Stimulated activated CD4-positive, alpha-beta T cell treated with anti-CD3 and anti-CD28 coated beads, TNF-alpha, amount 100 ng/mL, for 4 hours (primary cell): ENCODE measurements at places on chromosomes 1 and 21.

GRCh38 chr1:164640686-164641352, 81.8 kb downstream of the PBX1 start:
- DNase-seq: no peak

DNA sequence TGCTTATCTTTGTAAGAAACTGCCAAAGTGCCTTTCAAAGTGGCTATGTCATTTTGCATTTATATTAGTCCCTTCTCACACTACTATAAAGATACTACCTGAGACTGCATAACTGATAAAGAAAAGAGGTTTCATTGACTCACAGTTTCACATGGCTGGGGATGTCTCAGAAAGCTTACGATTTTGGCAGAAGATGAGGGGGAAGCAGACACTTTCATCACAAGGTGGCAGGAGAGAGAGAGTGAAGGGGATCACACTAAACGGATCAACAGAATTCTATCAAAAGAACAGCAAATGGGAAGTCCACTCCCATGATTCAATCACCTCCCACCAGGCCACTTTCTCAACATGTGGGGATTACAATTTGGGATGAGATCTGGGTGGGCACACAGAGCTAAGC, 1352.0 kb upstream of the B3GALT2 start:
- no peak for DNase-seq

- DNase-seq: no peak
These were observed 31.9 kb downstream of the PDC start for GRCh38 chr1:186429017-186429416.

- DNase-seq: no peak
These were observed 39.5 kb downstream of the ERI3 start for GRCh38 chr1:44315521-44315920.

DNA sequence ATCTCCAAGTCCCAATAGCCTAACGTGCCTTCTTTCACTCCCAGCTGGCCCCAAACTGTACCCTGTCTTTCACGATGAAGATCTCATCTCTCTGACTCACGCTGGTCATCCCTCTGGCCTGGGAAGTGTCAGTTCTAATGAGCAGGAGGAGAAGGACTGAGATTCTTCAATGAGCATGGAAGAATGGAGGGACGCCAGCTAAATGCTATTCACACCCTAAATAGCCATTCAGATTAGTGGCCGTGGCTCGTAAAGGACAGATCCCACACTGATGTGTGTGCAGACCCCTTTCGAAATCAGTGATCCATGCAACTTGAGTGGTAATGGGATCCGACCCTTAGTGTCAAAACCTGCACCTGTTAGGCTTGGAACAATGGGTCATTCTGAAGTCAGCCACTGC, 75.9 kb upstream of the SMYD2 start:
- DNase-seq: no peak

- no peak for DNase-seq
These were observed 76.3 kb downstream of the KCNT2 start for GRCh38 chr1:196531737-196532524.

DNA sequence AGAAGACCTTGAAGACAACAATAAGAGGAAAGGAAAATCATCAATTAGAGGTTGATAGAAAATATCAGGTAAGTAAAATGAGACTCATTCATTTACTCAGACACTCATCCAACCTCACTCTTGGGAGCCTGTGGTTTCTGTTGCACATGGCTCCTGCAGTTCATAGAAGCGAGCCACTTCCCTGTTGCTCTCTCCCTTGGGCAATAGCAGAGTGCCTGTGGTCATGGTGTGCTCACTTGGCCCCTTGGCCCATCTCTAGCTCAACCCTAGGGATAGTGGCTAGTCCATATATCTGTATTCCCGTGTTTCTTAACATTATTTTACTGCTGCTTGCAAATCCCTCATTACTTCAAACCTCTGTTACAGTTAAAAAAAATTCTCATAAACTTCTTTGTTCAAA, 368.6 kb downstream of the PTPRC start:
- DNase-seq: no peak

DNA sequence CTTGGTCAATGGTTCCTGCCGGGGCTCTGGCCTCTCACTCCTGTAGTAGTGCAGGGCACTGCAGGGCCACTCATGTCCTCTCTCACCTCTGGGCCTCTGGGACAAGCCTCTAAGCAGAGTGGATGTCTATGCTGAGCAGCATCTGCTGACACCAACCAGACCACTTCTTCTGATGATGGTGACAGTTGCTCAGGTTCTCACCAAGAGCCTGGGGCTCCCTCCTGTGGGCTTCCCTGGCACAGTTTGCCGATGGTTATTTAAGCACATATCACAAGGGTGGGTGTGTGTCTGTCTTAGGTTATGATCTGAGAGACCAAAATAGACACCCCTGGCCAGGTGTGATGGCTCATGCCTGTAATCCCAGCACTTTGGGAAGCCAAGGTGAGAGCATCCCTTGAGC, 17.4 kb upstream of the GPR137B start:
- no peak for DNase-seq

DNA sequence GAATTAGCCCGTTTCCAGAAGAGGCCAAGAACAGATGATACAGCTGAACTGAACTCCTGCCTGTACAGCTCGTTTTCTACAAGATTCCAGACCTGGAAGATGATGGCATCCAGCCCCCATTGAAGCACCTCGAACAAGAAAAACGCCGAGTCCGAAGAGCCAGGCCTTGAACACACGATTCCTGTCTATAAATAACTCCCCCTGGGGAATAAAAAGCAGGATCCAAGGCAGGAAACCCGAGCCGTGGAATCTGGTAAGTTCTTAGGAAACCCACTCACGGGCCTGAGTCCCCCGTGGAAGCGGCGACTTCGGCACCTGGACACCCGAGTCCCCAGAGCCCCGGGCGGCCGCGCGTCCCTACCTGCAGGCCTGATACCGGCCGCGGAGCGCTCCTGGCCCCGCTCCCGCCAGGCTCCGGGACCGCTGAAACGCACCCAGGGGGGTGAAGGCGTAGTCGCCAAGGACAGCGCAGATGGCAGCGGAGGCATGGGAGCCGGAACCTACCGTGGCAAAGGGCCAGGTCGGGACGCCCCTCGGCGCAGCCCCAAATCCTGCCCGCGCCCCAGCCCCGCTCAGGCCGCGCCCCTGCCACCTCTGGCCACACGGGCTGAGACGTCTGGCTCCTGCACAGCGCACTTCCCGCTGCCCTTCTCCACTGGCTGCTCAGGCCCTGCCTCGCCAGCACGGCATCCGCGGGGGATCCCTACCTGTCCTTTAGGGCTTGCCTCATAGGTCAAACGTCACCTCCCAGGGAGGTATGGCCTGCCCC, 14.0 kb upstream of the HLCS start:
- no peak for DNase-seq

DNA sequence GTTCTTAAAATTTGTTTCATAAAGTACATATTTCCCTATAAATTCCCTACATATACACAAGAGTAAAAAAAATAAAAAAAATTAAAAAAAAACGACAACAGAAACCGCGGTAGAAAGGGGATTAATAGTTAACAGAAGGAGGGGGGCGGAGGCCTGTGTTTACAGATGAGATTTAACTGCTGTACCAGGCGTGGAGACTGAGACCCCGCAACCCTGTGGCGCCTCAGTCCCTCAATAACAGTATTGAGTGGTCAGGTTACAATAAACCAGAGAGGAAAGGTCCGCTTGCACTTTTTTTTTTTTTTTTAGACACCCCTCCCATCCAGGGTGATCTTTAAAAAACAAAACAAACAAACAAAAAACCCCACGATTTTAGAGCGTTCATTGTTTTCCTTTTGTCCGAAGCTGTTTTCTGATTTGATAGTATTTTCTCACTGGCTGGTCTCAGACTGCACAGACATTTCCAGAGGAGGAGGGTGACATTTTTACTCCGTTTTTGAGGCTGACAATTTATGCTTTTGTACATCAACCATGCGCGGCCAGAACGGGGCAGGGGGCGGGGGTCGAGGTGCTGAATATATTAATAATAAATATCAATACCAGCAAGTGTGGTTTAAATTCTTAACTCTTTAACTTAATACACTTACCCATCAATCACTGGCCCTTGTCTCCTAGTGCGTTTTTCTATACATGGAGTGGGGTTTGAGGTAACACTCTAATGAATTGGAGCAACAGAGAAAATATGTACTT, 1223.9 kb downstream of the BRINP3 start:
- no peak for DNase-seq

DNA sequence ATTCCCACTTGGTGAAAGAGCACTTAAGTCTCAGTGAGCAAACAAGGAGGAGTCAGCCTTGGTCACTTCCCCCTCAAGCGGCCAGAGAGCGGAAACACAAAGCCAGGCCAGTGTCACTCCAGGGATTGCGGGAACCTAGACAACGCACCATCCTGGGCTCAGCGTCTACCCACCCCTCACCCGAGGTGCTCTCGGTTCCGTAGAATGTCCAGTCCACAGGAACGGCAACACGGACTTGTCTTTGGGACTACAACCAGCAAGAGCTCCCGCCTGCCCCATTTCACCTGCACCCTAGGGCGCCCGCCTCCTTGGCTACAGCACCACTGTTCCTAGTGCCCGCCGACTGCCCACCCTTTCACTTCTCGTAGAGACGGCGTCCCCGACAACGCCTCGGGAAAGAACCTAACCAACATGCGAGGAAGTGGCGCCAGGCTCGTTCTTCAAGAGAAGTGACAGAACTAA, 509 bp downstream of the GDAP2 start:
- peak; percentile 10 for DNase-seq

DNA sequence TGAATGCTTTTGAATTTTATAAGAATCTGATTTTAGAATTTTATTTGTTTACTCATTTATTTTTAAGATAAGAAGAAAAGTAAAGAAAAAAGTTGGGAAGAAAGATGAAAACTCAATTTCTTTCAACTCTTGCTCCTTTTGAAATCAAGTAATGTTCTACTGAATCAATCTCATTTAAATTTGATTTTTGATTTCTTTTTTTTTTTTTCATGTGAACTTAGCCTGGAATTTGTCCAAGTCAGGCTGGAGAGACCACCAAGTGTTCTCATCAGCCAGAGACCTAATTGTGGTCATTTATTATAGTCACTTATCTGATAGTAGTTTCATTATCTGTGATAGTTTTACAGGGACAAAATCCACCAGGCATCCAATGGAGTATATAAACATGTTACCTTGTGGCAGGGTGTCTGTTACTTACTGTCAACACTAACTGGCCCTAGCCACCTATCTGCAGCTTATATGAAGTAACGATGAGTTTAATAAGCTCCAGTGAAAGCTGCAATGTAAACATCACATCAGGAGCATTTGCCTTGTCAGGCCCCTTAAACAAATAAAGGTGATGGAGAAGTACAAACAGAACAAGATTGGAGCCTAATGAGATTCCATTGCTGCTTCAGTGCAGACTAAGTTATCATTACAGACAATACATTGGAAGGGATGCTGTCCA, 39.2 kb downstream of the HLX start:
- DNase-seq: no peak

GRCh38 chr1:160708801-160709200, 2.8 kb downstream of the CD48 start:
- DNase-seq: no peak

DNA sequence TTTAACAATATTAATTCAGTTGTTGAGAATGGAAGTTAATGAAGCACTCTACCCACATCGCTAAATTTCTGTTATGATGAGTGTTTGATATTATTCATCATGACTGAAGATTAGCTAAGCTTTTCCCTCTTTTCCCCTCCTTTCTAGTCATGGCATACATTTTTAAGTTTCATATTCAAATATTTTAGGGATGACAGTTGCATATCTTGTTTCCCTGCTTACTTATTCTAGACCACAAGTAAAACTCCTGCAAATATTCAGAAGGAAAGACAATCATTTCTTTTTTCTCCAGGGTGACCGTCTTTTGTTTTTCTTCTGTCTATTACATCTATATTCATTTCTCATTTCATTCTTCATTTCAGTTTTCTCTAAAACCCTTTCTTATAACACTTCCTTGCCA, 906.0 kb downstream of the ADGRL2 start:
- DNase-seq: no peak

- no peak for DNase-seq
These were observed 910 bp downstream of the RUNX1 start for GRCh38 chr21:35048183-35048601.

DNA sequence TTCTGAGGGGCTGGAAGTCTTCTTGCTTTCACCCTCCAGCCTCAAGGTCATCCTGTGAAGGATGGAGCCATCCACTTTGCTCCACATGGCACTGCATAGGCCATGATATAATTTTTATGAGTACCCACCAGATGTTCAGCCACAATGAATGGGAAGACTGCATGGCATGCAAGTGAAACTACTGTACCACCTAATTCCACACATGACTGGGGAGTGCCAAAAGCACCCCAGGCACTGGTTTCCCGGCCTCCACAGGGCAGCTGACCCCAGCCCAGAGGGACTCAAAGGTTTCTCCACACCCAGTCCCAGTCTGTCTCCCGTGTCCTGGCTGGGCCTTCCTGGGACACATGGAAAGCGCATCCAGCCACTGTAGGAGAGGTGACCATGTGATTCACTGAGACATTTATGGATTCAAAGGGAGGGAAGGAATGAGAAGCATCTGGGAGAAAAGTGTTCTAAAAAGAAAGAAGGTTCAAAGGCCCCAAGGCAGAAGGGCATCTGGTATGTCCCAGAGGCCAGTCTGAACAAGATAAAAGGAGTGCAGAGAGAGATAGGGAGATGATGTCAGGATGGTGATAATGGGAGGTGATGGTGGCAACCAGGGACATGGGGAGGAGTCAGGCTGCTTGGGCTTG, 12.1 kb downstream of the RHOU start:
- no peak for DNase-seq

- no peak for DNase-seq
These were observed 35.9 kb upstream of the PTGS2 start for GRCh38 chr1:186715887-186716809.

- DNase-seq: no peak
These were observed 27.5 kb downstream of the CTH start for GRCh38 chr1:70438529-70438928.

- no peak for DNase-seq
These were observed 37.3 kb upstream of the KHDRBS1 start for GRCh38 chr1:31976401-31976800.

DNA sequence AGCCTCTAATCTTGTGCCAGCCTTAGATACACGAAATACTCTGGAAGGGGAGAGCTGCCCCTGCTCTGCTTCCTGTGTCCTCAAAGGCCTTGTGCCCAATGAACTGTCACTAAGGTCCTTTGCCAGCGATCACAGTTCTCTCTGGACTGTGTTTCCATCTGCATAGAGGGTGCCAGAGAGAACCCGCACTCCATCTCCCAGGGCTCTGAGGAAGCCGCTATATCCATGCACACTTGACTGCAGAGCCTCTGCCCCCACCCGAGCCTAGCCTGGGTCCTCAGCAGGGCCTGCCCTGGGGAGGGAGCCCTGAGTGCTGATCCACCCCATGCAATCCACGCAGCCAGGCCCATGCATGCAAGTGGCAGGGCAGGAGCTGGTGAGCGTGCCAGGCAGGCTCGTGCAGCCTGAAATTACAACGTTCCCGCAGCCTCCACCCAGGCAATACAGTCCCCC, 30.6 kb upstream of the KIF21B start:
- DNase-seq: no peak
